ENCODE measurements at places on chromosomes 16 and 17.

DNA sequence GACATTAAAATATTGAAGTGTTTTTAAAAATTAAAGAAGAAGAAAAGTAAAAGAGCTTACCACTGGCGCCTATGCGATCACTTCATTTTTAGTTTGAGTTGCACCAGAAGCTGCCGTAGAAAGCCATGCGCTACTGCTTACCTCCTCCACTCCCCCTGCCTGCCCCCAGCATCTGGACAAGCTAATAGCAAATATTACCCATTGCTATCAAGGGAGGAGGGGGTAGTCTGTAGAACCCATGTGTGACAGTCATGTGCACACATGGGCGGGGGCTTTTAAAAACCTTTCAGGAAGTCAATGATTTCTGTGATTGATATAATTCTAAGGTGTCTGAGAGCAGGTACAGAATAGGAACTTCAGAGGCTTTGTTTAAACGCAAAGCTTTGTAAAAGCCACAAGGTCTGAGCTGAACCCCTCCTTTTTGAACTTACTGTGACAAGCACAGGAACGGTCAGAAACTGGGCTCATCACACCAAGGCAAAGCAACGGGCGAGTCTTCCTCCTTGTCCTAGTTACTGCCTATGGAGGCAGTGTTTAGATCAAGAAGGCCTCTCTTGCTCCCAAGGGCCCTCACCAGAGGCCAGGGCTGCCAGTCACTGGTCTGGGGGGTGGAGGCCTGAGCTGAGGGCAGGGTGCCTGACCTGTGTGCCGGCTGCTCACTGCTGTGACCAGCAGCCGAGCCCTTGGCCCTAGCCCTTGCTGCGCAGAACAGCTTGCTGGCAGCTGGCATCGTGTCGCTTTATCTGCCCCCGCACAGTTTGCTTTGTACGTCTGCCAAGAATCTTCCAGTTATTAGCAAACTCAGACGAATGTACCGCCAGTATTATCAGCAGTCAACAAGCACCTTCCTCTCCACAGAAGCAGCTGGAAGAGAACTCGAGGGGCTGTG is 15.0 kb downstream of the GINS2 start:
- no peak for DNase-seq

- no peak for DNase-seq
Observed at GRCh38 chr17:56710986-56711385, 117.5 kb downstream of the NOG start.

GRCh38 chr16:76461836-76462235 is 184.6 kb downstream of the CNTNAP4 start:
- DNase-seq = no peak

DNA sequence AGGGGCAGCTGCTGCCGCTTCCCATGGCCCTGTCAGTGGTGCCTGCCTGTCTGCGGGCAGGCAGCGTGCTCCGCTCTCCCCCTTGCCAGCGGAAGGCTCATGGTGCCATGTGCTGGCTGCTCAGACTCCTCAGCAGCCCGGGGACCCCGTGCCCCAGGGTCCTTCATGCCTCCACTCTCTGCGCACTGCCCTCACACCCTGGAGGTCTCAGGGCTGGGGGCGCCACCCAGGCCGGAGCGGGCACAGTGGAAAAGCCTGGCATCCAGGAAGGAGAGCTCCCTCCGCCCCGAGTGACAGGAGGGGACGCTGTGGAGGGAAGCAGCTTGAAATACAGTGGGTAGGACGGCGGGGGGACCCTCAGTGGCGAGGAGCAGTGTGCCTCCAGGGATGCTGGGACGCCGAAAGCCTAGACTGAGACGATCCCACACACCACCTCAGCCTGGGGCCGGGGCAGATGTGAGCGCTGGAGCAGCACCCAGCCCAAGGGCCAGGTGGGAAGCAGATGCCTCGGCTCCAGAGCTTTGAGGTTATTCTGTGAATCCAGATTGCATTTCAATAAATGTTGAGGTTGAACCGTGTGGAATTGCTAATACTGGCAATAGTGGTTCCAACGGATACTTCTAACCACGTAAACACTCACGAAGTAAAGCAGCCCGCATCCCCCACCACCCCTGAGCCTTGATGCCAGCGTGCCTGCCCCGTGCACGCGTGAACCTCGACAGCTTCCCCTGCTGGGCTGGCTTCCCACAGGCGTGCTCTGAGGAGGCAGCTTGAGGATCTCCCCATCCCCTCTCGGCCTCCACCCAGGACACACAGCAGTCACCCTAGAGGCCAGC is 6.5 kb downstream of the TMEM204 start:
- DNase-seq = no peak

GRCh38 chr17:73422121-73422520 is 110.3 kb upstream of the CDC42EP4 start:
- DNase-seq = no peak

DNA sequence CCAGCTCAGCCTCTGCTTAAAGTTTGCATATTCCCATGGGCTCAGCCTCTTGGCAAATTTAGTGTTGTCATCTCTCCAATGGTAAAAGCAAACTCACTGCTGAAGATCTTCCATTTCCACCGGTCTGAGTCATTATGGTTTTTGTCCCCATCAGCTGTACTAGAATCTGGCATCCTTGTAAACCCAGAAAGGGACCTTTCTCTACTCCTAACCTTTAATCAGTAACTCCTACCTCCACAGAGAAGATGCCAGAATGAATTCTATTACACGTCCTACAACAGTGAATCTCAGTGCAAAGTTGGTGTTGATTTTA is 45.8 kb downstream of the ZNF652 start:
- no peak for DNase-seq

DNA sequence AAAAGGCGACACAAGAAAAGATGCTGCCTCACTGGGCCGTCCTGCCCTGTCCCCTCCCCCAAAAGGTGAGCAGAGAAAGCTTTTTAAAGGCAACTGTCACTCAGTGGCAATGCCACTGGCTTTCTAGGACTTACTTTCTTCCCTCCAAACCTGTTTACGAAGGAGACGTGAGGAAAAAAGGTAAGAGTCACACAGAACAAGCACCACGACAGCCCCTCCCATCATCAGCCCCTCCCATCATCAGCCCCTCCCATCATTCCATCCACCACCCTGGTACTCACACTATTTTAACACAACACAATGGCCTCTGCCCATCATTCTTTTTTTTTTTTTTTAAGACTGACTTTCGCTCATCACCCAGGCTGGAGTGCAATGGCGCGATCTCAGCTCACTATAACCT is 77.1 kb downstream of the NXN start:
- DNase-seq = no peak

GRCh38 chr16:81740169-81740568 is 38.9 kb upstream of the PLCG2 start:
- DNase-seq = no peak

DNA sequence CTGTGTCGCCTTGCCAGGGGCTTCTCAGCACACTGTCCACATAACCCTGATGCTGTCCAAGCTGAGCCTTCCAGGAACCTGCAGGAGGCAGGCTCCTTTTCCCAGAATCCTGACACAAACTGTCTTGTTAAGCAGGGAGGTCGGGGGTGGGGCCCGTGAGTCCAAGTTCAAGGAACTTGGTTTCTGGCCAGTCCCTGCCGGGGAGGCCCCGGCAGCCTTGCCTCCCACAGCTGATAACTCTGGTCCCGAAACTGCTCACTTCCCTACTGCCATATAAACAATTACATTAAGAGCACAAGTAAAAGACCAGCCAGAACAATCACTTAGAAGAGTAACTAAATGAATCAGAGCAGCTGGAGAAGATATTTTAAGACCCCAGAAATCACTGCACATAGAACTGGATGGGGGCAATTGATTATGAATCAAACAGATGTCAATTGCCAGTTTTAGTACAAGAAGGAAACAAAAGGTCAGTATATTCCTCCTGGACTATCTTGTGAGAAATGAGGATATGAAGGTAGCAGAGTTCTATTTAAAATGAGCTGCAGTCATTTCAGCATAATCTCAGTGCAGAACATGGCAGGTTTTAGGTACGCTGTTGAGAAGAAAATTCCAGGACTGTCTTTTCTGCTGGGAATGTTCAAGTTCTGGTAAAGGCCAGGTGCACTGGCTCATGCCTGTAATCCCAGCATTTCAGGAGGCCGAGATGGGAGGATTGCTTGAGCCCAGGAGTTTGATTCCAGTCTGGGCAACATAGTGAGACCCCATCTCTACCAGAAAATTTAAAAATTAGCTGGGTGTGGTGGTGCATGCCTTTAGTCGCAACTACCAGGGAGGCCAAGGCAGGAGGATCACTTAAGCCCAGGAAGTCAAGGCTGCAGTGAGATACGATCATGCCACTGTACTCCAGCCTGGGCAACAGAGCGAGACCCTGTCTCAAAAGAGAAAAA is 169.8 kb downstream of the PITPNC1 start:
- no peak for DNase-seq

GRCh38 chr17:13986855-13987254 is 82.4 kb upstream of the COX10 start:
- DNase-seq = no peak

GRCh38 chr16:8644211-8645140 is 23.0 kb downstream of the METTL22 start:
- DNase-seq = peak; percentile 6

DNA sequence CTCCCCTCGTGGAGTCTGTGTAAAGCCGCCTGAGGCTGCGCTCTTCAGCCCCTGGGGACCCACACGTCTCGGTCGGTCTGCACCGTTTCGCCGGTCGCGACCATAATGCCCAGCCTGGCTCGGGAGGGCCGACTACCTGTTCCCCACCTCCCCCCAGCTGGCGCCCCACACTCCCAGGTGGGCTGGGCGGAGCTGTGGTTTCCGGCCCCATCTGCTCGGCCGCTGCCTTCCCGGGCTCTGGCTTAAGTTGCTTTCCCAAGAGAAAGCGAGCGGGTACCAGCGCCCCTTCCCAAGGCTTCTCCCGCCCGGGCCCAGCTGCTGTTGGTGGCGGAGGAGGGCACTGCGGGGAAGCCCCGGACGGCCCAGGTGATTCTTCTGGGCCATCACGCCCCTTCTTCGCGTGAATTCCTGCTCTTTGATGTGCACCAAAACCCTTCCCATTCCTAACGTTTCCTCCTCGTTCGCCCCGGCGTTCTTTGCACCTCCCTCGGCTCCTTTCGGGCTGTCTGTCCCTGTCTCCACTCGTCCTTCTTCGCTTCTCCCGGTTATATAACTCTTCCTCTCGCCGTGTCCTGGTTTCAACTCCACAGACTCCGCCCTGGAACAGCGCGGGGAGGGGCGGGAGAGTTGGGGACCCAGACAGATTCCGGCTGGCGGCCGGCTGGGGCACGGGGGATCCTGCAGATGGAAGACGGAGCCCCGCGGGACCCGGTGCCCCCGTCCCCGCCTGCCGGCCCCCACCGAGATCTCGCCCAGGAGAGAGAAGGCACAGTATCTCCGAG is 2.0 kb downstream of the KDM6B start:
- DNase-seq = peak; percentile 72

DNA sequence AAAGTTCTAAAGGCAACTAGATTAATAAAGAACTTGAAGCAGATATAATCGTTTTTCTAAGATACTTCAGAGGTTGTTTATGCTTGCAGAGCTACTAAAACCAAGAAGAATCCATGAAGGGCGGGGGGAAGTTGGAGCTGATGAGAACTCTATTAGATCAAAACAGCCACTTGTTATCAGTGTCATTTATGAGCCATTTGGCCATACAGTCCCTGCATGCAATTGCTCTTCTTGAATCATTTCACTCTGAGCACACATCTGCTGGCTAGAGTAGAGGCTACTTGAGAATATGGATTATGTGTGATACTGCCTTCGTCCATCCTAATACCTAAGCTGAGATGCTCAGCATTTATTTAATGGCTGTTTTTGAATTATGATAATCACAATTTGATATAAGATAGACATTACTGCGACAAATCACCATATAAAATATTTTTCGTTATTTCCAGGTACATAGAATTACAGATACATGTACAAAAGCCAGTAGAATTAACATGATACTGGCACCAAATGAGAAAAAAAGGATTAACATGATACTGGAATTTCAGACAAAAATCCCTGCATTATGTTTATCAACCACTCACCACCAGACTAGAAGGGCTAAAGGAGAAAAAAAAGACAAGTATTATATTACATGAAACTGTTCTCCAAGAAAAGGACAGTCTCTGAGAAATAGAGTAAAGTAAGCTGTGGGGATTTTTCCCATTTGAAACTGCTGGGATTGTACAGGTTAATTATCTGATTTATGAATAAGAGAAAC is 64.5 kb downstream of the TEX2 start:
- no peak for DNase-seq

- no peak for DNase-seq
Observed at GRCh38 chr17:81854974-81855774, 5.2 kb downstream of the P4HB start.

DNA sequence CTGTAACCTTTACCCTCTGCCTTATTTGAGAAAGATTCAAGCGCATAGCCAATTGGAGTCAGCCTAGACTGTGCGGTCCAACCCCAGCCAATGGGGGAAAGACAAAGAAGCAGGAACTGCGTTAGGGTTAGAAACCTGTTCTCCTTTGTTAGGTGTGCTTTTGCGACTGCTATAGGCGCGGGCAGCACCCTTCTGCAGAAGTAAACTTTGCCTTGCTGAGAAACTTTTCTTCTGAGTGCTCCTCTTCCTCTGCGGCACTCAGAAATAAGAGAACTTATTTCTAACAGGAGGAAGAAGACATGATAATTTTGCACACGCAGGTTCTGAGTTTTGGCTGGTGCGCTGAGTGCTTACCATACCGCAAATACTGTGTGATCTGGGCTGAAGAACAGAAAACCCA is 9.0 kb downstream of the TXNL4B start:
- DNase-seq = no peak

DNA sequence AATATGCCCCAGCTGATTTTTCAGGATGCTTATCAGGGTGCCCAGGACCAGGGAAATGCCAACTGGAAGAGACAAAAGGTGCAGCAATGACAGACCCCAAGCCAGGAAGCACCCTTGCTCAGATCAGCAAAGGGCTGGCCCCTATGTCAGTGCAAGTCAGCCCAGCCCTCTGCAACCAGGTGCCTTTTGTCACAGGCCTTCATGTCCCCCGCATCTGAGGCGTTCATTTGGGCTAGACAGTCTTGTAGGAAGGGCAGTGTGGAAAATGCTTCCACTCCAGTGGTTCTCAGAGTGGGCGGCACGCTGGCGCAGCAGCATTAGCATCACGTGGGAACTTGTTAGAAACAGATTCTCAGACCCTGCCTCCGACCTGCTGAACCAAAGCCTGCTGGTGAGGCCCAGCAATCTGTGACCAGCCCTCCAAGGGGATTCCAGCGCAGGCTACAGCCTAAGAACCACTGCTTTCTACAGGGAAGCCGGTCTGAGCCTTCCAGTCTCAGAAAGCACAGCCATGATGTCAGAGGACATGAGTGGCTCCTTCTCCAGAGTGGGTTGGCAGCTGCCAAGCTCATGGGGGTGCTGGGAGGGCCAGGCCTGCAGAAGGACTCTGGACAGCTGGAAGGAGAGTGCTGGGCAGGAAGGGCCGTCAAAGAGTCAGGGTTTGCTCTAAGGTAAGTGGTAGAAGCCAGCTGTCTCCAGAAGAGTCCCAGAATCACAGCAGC is 13.1 kb downstream of the SLC47A2 start:
- DNase-seq = no peak

DNA sequence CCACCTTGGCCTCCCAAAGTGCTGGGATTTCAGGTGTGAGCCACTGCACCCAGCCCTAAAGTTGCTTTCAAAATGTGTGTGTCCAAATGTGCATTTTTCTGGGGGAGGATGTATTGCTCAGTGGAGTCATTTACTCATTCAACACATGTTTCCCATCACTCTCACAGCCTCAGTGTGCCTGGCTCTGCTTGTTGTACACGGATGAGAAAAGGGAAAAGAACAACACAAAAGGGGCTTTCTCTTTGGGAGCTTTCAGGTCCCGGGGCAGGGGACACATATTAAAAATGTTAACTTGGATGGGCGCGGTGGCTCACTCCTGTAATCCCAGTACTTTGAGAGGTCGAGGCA is 1.7 kb upstream of the PPL start:
- DNase-seq = no peak

Data from CD4-positive, alpha-beta T cell treated with Interleukin-17A for 1 hour (primary cell).